Melanocyte of skin (primary cell): ENCODE measurements at places on chromosomes 12 and 14. TPM values are rescaled to one million over a fixed set of nuclear protein-coding genes. Genes with fewer than 3 reads are reported as not detected.

ESYT1 gene
- 154 and 268 TPM in 2 replicates for total RNA-seq

RPS26 gene
- 376 and 813 TPM in 2 replicates for total RNA-seq

LYZ gene
- total RNA-seq: under 0.01 TPM in 1 of 2 replicates, not detected in the other

IFNG-AS1 gene
- not detected in 2 replicates for total RNA-seq

STXBP6 gene
- total RNA-seq: 12.7 and 18.2 TPM in 2 replicates

SMARCC2 gene
- 34.1 and 42.2 TPM in 2 replicates for total RNA-seq
